ENCODE measurements at places on chromosomes 3 and 15.

- DNase-seq, result no peak
These were observed 16.0 kb downstream of the TOMM70 start for GRCh38 chr3:100384733-100385525.

DNA sequence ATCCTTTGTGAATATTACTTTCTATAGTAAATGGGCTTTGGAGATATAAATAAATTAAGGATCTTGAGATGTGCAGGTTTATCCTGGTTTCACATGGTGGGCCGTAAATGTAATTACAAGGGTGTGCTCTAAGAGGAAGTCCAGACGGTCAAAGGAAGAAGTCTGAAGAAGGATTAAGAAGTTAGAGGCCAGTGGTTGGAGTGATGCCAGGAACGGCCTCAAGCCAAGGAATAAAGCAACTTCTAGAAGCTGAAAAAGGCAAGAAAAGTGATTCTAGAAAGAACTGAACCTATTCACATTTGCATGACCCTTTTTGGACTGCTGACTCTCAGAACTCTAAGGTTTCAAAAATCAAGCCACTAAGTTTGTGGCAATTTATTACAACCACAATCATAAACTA lies 981.3 kb upstream of the ALCAM start:
- DNase-seq, result no peak

- peak; percentile 1 for DNase-seq
These were observed 20.1 kb upstream of the ZCWPW2 start for GRCh38 chr3:28328188-28329151.

DNA sequence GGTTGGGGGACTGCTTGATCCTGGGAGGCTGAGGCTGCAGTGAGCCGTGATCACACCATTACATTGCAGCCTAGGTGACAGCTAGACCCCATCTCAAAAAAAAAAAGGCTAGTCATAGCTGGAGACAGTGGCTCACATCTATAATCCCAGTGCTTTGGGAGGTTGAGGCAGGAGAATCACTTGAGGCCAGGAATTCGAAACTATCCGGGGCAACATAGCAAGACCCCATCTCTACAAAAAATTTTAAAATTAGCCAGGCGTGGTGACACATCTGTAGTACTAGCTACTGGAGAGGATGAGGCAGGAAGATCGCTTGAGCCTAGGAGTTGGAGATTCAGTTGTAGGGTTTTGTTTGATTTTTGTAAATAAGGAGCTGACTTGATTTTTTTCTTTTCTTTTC lies 45.6 kb downstream of the KNL1 start:
- no peak for DNase-seq

Measured in COR-L47 (cell line).